Activated T-cell treated with anti-CD3 and anti-CD28 coated beads for 24 hours (primary cell): ENCODE measurements at places on chromosomes 4 and X.

DNA sequence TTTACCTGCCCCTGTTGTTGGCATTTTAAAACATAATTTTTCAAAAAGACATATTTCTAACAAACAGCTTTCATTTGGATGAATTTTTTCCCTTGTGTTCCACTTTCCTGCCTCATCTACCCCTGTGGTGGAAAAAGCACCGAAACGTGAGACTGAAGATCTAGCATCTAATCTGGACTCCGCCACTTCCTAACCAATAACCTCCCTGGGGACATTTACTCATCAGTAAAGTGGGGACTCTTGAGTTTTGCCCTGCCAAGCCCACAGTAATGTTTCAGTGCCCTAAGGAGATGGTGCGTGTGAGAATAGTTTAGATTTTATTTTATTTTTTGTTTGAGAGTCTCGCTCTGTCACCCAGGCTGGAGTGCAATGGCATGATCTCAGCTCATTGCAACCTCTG lies 56.7 kb downstream of the ADGRG2 start:
- no peak for DNase-seq

DNA sequence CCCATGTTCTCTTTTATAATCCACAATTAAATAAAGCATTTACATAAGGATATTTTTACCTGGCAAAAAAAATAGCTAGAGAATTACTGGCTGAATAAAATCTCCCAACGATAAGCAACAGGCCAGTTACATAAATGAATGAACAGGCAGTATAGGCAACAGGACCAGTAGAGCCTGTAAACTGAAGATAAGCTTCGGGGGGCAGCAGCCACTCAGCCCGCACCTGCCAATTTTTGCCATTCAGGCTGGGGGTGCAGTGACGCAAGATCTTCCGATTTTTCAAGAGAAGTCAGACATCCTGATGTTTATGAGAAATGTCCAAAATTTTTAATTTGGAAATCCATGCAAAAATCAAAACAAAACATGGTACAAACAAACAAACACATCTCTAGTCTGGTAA lies 49.0 kb upstream of the CDKN2AIP start:
- no peak for DNase-seq

GRCh38 chr4:20612313-20612712 lies 87.9 kb upstream of the PACRGL start:
- DNase-seq, result no peak

GRCh38 chr4:16467061-16467460 lies 240.8 kb upstream of the TAPT1 start:
- DNase-seq, result no peak

GRCh38 chrX:40543661-40544328 lies 37.0 kb upstream of the ATP6AP2 start:
- no peak for DNase-seq

GRCh38 chr4:5638316-5638715 lies 70.0 kb downstream of the EVC2 start:
- no peak for DNase-seq

DNA sequence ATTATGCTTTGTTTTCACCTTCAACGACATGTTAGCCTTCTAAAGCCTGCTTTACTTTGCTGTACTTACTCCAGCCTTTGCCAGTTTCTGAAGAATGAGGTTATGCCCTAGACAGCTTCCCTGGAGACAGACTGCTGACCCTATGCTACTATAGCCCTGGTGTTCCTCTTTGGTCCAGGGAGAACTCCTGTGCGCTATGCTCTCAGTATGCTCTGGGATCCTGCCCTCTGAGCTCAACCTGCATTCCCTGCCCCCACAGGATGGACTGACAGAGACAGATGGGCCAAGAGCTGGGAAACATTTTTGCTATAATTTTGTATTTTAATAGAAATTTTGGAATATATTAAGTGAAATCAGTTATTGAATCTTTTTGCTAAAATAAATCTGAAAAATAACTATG lies 425.9 kb downstream of the TMA16 start:
- no peak for DNase-seq

DNA sequence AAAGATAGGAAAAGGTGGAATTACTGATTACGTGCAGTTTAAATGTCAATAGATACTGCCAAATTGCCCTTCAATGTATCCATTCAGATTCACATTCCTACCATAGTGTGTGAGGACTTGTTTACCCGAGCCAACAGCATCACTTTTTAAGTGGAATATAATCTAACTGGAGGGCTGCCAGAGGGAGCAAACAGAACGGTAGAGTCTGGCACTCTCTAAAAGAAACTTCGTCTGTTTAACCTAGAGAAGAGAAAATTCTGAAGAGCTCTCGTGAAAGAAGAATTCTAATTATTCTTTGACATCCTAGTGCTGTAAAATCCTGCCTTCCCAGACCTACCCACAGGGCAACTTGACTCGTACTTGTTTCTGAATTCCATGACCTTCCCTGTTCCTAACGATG lies 23.2 kb downstream of the SMIM43 start:
- DNase-seq, result no peak

DNA sequence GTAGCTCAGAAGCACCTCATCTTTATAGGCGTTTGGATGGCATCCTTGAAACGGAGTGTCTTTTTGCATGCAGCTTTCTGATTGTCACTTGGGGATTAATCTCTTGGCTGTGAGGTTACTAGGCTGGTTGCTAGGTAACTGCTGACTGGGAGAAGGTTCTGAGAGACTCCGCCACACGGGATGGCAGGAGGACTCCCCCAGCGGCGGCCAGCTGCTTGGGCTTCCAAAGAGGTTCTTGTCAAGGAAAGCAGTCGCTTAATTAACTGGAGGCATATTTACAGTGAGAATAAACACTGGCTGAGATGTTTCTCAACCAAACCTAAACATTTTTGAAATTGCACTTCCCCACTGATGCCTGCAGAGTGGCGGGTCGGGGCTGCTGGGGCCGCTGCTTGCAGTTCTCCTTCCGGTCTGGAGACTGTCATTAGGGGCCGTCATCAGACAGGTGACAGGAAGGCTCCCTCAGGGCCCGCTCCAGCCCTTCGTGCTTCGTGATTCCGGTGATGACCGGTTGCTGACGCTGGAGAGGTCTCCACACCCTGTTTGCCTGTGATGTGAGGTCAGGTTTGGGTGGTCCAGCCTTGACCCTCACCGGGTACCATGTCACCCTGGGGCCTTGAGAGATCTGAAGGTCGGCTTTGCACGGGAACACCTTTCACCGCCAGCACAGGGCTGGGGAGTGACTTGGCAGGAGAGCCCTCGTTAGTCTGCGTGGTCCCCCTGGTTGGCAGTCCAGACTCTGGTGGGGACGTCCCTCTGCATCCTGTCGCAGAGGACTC lies 9.1 kb downstream of the NSG1 start:
- no peak for DNase-seq

DNA sequence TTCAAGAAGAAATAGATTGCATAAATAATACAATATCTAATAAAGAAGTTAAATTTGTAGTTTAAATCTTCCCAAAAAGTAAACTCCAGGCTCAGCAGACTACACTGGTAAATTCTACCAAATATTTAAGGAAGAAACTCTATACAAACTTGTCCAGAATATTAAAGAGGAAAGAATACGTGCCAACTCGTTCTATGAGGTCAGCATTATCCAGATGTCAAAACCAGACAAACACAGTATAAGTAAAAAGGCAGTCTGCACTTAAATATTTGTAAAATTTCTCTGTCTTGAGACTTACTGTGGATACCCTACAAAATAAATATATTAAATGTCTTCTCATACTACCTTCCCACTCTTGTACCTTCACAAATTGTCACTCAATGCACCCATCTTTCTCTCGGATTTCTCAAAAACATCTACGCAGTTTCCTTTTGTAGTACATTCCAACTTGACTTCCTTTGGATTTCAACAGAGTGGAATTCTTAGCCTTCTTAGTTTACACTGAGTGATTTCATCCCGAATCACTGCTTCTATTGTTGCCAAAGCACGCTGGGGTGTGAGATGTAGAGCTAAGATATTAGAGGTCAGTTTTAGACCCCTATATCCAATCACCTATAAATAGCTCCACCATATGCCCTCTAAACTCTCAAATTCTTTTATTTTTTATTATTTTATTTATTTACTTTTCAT lies 71.6 kb upstream of the MAB21L2 start:
- DNase-seq, result no peak

DNA sequence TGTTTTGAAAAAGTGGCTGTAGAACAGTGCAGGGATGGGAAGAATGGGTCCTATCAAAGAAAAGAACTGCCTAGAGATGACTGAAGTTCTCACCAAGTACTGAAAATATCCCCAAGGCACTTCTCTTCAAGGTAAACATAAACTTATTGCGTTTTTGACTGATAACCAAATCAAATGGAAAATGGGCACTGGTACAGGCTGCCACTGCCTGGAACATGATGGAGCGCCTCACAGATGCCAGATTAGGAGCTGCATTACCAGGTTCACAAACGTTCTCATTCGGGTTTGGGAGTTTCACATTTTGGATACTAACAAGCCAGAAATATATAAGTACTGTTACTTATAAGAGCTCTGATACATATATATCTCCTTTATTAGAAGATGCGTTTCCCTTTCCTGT lies 141.3 kb downstream of the CBR4 start:
- no peak for DNase-seq

DNA sequence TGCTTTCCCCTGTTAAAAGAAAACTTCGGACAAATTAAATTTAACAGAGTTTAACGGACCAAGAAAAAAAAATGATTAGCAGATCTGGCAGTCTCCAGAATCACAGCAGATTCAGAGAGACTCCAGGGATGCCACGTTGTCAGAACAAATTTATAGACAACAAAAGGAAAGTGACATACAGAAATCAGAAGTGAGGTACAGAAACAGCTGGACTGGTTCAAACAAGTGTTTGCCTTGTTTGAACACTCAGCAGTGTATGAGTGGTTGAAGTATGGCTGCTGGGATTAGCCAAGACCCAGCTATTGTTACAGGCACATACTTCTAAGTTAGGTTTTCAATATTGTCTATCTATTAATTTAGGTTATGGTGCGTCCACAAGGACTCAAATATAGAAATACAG lies 19.1 kb downstream of the PIR start:
- no peak for DNase-seq

DNA sequence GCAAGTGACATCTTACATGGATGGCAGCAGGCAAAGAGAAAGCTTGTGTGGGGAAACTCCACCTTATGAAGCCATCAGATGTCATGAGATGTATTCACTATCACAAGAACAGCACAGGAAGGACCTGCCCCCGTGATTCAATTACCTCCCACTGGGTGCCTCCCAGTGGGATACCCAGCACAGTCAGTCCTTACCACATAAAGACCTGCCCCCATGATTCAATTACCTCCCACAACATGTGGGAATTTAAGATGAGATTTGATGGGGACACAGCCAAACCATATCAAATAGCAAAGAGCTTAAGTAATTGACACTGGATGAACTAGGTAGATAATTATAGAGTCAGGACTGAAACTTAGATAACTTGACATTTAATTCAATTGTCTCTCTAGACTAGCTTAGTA lies 85.6 kb downstream of the SLIT2 start:
- no peak for DNase-seq

DNA sequence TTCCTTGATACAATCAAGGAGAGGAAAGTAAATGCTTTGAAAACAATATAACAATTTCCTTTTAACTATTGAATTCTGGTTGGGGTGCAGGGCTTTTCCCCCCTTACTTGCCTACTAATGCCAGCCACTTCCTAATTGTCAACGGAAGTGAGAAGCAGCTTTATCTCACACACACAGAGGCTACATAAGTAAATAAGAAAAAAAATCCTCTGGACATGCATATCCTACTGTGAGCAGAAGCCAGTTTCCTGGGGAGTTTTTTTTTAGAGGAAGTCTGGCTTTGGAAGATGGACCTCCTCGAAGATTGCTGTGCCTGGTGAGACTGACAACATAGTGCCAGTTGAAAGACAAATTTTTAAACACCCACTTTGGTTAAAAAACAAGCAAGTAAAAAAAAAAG lies 180.6 kb downstream of the OPHN1 start:
- DNase-seq, result no peak

- peak; percentile 6 for DNase-seq
These were observed 70.1 kb downstream of the USP46 start for GRCh38 chr4:52588771-52589591.

DNA sequence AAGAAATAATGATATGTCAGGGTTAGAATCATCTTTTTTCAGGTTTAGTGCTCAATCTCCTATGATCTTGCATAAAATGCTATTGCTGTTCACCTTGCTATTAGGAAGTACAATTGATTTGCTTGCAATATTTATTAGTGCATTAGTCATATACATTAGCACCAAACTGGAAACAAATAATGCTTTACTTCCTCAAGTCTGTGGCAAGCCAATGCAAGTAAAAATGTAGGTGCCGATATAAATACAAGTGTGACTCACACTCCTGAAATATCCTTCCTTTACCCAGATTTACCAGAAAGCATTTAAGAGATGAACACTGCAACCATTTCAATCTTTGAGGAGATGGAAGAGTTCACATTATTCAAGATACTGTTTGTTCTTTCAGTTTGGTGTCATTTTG lies 1487.7 kb upstream of the ADGRL3 start:
- no peak for DNase-seq

GRCh38 chr4:81635739-81636138 lies 164.0 kb upstream of the RASGEF1B start:
- no peak for DNase-seq

- no peak for DNase-seq
These were observed 131.7 kb downstream of the REPS2 start for GRCh38 chrX:17078031-17078720.

GRCh38 chr4:140149846-140150635 lies 3.9 kb downstream of the MAML3 start:
- DNase-seq, result peak; percentile 30

DNA sequence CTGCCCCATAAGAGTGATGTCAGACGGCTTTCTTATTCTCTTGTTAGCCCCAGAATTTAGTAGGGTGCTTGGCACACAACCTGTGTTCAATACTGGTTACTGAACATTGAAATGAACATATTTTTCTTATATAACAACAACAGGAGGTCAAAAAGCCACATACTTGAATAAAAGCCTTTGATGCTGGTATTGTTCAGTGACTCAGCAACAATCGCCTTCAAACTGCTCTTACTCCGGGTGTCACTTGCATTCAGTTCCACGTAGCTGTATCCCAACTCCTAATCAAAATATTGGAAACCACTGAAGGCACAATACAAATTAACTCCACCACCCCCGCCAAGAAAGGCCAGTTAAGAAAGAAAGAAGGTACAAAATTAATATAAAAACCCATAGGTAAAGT lies 61.5 kb downstream of the RFC1 start:
- DNase-seq, result no peak

GRCh38 chr4:25013756-25014661 lies 16.7 kb downstream of the LGI2 start:
- no peak for DNase-seq

GRCh38 chr4:135927651-135928050 lies 1604.6 kb downstream of the PCDH18 start:
- DNase-seq, result no peak

- no peak for DNase-seq
These were observed 47.9 kb downstream of the CXCL1 start for GRCh38 chr4:73917081-73917501.

- DNase-seq, result no peak
These were observed 38.5 kb upstream of the BMP15 start for GRCh38 chrX:50871922-50872453.

GRCh38 chrX:132984058-132984650 lies 25.7 kb upstream of the HS6ST2 start:
- no peak for DNase-seq

- DNase-seq, result no peak
These were observed 274 bp upstream of the ERVMER34-1 start for GRCh38 chr4:52751487-52751911.

- no peak for DNase-seq
These were observed 913 bp upstream of the PRDM8 start for GRCh38 chr4:80196259-80196921.
